ENCODE measurements at places on chromosomes 16 and 17.
A peak's percentile ranks its signal among the peaks of the same experiment; 100 is the strongest.

- peak; percentile 83 for DNase-seq
Observed at GRCh38 chr17:80991645-80992076, at the start of gene CHMP6. Gene CHMP6 (plus strand): TSS chr17:80991841. CDS start chr17:80991919, 78 bp downstream.

GRCh38 chr17:61460796-61461585 lies 8.8 kb downstream of the TBX4 start:
- DNase-seq = no peak

GRCh38 chr17:6489016-6489550 lies 44.8 kb downstream of the PIMREG start:
- DNase-seq = no peak

DNA sequence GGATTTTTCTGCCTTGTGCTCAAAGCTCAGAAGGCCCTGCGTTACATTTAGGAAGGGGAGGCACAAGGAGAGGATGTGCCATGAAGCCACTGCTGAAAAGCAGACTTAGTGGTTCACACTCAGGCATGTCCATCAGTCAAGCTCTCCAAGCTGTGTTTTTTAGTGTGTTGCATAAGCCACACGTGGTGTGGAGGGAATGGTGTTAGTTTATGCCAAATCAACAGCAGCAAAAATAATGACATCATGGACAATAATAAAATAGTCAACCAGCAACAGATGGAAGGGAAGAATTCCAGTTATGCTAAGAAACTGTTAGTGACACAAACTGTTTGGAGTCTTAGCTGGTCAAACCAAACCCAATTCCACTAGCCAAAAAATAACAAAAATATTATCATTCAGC lies 438.3 kb downstream of the NPIPA7 start:
- no peak for DNase-seq

DNA sequence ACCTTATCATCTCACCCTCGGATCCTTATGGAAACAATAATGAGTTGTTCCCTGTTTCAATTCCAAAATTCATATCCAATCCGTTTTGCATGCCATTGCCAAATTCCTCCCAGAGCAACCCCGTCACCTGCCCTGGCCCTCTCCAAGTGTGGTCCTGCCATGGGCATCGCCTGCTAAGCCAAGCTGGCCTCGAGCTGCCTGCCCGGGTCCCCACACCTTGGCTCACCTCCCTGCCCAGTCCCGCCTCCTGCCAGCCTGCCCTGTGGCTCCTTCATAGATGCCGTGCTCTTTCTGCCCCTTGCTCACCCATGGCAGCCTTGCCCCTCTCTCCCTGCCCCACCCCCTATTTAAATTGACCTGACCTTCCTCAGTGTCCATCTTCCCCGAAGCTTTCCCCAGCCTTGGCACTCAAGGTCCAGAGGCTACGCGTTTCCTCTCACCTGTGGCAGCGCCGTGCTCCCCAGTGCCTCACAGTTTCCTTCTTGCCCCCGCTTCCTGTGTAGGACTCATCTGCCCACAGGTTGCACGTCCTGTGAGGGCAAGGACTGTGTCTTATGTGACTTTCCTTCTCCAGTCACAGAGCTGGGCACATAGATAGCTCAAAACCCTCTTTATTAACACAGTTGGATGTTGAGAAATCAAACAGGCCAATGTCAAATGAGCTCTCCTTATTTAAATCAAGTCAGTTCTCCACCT lies 12.7 kb downstream of the MAPT start:
- DNase-seq = peak; percentile 39

DNA sequence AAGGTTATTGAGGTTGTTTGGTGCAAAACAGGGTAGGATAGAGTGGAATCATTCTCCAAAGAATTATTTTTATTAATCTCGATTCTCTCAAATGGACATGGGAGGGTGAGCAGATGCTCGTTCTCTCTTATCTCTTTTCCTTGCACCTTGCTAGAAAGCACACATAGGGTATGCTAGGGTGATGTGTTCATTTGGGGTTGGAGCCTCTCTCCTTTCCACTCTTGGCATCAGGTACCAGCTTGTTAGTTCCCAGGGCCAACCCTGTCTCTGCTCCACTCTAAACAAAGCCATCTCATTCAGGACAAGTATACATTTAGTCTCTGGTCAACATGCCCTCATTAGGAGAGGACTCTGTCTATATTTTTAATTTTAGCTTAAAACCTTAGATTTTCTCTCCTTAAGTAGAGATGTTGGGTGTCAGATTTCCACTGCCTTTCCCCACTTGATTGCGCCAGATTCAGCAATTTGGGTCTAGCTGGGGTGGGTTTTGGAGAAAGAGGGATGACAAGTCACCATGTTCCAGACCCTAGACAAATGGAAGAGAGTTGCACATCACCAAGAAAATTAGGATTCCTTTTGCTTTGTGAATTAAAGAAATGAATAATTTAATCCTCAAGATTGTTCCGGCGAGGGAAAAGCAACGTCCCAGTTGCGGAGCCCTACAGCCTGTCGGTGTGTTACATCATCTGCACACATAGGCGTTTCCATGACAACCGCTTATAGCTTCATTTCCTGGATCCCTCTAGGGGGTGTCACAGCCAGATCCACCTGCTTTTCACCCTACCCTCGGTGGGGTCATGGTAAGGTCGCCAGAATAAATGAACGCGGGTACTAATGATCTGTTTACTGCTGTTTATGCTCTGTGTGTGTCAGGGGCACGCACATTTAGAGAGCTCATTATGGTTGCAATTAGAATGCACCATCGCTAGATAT lies 41.6 kb downstream of the SNX11 start:
- no peak for DNase-seq

DNA sequence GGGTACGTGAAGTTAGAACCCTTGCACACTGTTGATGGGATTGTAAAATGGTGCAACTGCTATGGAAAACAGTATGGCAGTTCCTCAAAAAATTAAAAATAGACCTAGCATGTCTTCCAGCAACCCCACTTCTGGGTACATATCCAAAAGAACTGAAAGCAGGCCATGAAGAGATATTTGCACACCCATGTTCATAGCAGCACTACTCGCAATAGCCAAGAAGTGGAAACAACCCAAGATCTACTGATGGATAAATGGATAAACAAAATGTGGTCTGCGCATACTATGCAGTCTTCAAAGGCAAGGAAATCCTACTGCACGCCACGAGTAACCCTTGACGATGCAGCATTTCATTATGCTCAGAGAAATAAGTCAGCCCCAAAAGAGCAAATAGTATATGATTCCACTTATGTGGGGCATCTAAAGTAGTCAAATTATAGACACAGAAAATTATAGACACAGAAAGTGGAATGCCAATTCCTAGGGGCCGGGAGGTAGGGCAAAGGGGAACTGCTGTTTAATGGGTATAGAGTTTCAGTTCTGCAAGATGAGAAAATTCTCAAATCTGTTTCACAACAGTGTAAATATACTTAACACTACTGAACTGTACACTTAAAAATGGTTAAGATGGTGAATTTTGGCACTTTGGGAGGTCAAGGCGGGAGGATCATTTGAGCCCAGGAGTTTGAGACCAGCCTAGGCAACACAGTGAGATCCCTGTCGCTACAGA lies 17.2 kb downstream of the CORO7 start:
- no peak for DNase-seq

DNA sequence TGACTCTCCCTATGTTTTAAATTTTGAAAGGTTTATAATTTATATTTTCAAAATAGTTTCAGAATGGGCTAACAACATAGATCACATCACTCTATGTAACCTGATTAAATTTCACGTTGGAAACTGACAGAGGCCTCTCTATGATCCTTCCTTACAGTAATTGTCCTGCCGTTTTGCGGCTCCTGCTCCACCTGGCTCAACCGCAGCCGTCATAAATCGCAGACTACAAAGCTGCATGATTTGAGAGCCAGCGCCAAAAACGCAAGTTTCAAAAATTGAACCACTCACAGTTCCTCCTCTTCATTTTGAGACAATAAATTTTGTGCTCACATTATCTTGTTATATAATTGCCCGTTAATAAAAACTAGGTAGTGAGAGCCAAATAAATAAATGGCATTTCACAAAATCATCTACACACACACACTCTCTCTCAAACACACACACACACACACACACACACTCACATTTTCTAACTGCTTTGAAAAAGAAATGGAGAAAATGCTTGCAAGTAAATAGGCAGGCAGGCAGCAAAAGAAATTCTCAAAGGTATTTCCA lies 263.1 kb upstream of the PSMD7 start:
- DNase-seq = no peak

DNA sequence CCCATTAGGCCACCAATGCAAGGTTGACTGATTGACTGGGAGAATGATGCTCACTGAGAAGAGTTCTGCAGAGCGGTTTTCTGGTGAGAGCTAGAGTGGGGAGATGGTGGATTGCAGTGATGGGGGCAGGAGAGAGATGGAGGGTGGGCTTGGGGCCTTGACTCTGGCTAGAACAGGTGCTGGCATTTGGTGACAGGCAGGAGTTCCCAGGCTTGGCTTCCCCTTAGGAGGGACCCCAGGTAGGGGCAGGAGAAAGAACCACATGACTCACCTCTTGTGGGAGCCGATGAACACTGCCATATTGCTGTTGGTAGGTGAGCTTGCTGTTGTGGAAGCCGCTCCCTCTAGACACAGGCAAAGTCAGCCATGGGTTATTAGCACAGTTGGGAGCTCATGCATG lies 8.0 kb downstream of the CD300LB start:
- DNase-seq = no peak
